ENCODE measurements at places on chromosomes 13 and 19.

GRCh38 chr13:97834250-97834649 lies 119.2 kb upstream of the IPO5 start:
- no peak for DNase-seq

DNA sequence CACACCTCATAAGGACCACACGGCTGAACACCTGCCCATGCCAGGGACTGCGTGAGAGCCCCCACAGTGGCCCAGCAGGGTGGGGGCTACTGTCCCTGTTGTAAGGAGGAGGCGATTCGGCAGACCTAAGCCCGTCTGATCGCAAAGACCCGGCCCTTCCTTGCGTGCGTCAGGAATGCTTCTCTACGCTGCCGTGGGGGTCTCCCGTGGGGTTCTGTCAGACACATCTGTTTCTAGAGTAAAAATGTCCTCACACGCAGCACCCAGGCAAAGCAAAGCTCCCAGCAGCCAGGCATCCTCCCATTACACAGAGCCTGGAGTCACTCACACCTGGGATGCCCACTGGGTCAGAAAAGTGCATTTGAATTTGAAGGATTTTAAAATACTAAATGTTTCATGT lies 147.7 kb upstream of the SOX1 start:
- no peak for DNase-seq

- no peak for DNase-seq
These were observed 53.4 kb downstream of the TRPM4 start for GRCh38 chr19:49210901-49211451.

GRCh38 chr19:30167976-30168635 lies 204.1 kb upstream of the ZNF536 start:
- peak; percentile 32 for DNase-seq

GRCh38 chr13:28532388-28533124 lies 37.6 kb upstream of the FLT1 start:
- DNase-seq: no peak

- DNase-seq: no peak
These were observed 33.6 kb upstream of the SHKBP1 start for GRCh38 chr19:40543029-40543597.

DNA sequence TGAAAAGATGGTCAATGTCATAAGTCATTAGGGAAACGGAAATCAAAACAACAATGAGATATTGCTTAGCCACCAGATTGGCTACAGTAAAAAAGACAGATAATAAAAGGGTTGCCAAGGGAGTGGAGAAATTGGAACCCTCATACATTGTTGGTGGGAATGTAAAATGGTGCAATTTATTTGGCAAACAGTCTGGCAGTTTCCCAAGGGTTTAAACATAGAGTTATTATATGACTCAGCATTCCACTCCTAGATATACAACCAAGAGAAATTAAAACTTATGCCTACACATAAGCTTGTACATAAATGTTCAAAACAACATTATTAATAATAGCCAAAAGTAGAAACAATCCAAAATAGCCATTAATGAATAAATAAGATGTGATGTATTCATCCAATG lies 9.9 kb upstream of the ZNF227 start:
- DNase-seq: no peak

DNA sequence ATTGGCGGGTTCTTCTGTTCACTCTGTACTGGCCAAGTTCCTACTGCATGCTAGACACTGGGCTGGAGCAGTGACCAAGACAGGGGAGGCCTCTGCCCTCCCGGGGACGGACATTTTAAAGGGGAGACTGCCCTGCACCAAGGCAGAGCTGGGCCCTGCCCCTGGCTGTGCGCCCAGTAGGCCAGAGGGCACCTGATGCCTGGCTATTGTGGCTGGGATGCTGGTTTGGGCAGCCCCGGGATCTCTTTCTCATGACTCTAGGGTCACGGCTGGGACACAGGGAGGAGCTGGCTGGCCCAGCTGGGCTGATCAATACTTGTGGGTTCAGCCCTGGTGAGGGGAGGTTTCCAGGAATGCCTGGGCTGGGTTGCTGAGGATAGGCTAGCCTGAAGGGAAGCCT lies 17.7 kb downstream of the LIPE start:
- no peak for DNase-seq

- no peak for DNase-seq
These were observed 4.7 kb upstream of the B3GNT3 start for GRCh38 chr19:17790059-17790780.

GRCh38 chr19:46728693-46729339 lies 11.9 kb upstream of the PRKD2 start:
- DNase-seq: no peak

GRCh38 chr13:93244141-93244917 lies 17.7 kb downstream of the GPC6 start:
- no peak for DNase-seq

DNA sequence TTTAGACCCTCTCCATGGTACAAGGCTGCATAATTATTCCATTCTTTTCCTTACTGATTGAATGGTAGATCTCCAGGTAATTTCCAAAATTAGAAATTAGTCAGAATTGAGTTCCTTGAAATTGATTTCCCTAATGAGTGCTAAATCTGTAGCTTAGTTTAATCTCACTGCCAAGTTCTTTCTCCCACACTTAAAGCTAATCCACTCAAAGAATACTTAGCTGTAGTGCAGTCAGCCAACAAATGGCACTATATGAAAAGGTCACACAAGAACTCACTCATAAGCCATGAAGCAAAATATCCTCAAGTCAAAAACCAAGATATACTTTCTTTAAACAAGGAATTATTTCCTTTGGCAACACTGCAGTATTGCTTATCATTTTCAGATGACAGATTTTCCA lies 62.0 kb downstream of the XPO4 start:
- DNase-seq: no peak

GRCh38 chr19:20858218-20858617 lies 64.8 kb upstream of the ZNF85 start:
- DNase-seq: peak; percentile 32

GRCh38 chr13:35987572-35988513 lies 143.3 kb downstream of the DCLK1 start:
- peak; percentile 64 for DNase-seq
